ENCODE measurements at places on chromosomes 12 and 14.

DNA sequence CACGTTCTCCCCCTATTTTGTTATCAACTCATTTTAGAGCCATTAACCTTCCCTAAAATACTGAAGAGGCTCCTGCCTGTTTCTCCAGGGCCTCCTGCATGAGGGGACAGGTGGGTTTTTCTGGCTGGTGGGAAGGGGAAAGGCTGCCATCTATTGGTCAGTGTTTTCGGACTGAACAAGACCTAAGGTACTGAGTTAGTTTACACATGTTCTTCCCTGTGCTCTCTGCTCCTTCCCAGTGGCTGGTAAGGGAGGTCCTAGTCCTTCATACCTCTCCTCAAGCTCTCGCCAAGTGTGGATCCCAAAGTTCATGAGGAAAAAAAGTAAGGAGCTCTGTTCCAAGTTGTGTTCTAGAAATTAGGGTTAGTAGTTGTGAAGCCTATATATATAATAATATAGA, 357.5 kb downstream of the FSCB start:
- DNase-seq: no peak

- no peak for DNase-seq
Observed at GRCh38 chr14:104386151-104386841, 193.3 kb upstream of the C14orf180 start.

GRCh38 chr12:30016540-30017055, 232.9 kb upstream of the TMTC1 start:
- DNase-seq: no peak

GRCh38 chr12:94309373-94309772, 150.3 kb downstream of the CEP83 start:
- no peak for DNase-seq

DNA sequence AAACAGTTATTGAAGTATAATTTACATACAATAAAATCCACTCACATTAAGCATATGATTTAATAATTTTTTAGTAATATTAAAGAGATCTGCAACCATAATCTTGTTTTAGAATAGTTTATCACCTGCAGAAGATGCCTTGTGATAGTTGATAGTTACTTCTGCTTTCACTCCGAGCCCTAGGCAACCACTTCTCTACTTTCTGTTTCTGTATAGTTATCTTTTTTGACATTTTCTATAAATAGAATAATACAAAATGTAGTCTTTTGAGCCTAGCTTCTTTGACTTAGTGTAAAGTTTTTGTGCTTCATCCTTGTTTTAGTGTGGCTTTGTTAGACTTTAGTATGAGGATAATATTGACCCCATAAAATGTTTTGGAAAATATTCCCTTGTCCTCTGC, 111.0 kb downstream of the MNAT1 start:
- no peak for DNase-seq

DNA sequence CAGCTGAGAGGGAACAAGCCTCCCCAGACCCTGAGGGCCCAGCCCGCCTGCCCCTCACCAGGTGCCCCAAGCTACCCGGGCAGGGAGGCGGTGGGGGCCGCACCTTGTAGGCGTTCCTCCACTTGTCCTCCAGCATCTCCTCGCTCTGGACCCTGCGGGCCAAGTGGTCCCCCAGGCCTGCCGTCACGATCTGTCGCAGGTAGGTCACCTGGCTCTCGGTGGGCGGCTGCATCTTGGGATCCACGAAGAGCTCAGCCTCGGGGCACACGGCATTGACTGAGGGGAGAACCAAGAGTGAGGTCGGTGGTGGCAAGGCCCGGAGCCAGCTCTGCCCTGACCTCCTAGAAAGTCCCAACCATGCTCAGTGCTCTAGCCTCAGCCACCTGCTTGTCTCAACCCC, 36.6 kb downstream of the DHX37 start:
- no peak for DNase-seq

DNA sequence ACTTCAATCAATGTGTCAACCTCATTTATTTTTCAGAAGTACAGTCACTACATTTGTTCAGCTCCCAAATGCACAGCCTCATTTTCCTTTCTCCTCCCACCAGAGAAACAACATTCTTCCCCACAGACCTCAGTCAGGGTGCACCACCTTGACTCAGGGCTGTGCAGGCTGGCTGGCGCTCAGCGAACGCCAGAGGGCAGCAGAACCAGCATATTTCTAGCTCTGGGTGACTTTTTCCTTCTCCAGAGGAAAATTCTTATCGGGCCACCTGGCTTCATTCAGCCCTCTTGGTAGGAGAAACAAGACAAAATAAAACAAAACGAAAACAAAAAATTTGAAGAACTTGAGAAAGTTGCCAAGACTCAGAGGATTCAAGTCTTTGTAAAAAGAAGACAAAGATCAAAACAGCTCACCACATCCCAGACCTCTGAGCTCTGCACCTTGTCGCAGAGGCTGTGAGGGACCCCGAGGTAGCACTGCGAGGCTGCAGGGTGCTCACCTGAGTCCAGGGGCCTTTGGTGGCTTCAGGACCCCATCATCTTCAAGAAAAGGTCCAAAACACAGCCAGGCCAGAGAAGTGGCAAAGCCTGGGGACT, 33.7 kb downstream of the PAH start:
- DNase-seq: peak; percentile 3

GRCh38 chr12:113262710-113263109, 41.4 kb downstream of the TPCN1 start:
- no peak for DNase-seq

DNA sequence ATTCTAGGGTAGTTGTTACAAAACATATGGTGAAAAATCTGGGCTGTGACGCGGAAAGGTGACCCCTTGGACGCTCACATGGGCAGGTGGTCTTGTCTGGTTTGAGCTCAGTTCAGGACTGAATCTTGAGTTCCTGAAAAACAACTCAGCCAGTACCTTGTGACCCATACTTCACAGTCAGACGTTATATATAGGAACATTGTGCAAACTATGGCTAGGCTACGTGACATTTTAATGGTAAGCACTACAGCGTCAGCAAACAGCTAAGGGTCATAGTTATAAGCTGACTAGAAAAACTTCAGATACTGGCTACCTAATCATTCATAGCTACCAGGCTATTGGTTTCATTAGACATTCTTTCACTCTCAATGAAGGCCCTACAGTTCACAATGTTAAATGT, 14.8 kb upstream of the EDDM3A start:
- no peak for DNase-seq

DNA sequence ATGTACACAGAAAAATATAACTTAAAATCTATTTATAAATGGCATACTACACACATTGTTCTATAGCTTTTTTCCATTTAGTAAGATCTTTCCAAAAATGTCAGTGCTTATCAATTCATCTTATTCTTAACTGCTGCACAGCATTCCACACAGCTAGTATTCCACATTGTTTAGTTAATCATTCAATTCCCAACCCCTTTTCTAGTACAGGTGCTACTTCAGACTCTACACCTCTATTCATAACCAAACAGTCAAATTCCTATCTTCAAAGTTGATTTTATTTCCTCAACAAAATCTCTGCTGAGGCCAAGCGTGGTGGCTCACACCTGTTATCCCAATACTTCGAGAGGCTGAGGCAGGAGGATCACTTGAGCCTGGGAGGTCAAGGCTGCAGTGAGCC, 12.3 kb upstream of the NEK9 start:
- no peak for DNase-seq

DNA sequence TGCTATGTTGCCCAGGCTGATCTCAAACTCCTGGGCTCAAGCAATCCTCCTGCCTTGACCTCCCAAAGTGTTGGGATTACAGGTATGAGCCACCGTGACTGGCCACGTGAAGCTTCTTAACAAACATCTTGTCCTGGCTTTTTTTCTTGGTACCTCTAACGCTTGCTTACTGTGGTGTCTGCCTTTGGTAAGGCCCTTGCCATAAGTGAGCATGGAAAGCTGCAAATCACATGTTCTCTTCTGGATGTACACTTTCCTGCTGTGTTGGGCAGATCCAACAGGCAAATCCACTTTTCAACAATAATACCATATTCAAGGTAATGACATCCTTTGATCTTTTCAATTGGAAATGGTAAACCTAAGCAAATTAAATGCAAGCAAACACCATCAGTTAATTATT, 54.6 kb downstream of the ARF6 start:
- DNase-seq: no peak

DNA sequence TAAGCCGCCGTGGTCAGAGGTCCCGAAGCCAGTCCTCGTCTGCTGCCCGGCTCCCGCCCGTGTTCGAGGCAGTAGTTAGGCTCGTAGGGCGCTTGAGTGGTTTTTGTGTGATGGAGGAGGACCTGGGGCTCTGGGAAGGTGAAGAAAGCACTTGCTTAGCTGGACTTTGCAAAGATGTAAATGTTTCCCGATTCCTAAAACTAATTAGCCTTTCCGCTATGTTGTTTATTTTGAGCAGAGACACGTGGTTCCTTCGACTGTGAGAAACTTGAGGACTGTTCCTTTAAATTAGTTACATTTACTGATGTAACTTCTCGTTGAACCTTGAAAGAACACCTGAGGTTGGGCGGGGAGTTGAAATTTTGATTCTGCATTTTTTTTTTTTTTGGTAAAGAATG, 33.9 kb downstream of the MIA2 start:
- no peak for DNase-seq

DNA sequence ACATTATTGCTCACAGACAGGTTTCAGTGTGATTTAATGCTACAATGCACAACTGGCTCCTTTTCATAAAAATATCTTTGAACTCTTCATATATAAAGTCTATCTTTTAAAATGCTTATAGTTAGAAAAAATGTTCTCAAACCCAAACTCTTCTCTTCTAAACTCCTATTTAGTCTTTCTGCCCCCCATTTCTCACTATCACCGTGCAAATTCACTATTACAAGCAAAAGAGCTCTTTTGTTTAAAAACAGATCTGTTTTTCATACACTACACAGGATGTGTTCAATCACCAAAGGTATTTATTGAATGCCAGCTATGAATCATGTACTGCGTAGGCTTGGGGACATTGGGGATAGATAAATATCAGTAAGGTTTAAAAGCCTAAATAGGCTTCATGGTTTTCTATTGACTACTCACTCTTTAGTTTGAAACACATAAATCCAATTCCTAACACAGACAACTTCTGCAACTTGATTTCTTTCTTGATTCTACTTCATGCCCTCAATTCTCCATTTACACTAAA, 692.3 kb downstream of the C12orf50 start:
- DNase-seq: no peak

- no peak for DNase-seq
Observed at GRCh38 chr12:78933014-78933413, 68.4 kb downstream of the SYT1 start.

- DNase-seq: no peak
Observed at GRCh38 chr12:120839503-120839902, 64.7 kb downstream of the SPPL3 start.

DNA sequence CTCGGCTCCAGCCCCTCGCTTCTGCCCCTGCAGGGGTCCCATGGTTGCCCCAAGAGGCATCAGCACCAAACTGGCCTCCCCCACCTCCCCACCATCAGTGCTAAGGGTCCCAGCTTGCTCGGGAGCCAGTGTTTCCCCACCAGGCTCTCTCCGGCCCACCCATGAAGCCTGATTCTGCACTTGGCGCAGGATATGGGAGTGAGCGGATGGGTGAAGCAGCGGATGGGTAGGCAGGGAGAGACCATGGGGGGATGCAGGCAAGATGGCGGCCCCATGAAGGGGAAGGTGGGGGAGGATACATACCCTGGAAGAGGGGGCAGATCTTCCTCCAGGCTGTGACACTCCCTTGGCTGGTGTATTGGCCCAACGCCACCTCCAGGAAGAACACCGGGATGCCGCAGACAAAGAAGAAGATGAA, 9.7 kb downstream of the SLC6A12 start:
- no peak for DNase-seq

DNA sequence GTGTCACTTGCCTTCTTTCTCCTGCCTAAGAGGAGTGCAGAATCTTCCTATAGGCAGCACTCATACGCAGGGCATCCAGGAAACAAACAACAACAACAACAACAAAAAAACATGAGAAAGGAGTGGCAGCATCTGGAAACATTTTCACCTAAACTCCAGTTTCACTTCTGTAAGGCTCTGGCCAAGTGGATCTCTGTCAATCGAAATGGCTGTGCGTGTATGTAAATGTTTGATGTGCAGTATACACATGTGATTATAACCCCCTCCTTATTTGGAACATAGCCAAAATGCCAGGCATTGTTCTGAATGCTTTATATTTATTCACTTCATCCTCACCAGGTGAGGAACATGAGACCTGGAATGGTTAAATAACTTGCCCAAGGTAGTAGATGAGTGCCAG, 76.8 kb downstream of the COX16 start:
- DNase-seq: no peak

DNA sequence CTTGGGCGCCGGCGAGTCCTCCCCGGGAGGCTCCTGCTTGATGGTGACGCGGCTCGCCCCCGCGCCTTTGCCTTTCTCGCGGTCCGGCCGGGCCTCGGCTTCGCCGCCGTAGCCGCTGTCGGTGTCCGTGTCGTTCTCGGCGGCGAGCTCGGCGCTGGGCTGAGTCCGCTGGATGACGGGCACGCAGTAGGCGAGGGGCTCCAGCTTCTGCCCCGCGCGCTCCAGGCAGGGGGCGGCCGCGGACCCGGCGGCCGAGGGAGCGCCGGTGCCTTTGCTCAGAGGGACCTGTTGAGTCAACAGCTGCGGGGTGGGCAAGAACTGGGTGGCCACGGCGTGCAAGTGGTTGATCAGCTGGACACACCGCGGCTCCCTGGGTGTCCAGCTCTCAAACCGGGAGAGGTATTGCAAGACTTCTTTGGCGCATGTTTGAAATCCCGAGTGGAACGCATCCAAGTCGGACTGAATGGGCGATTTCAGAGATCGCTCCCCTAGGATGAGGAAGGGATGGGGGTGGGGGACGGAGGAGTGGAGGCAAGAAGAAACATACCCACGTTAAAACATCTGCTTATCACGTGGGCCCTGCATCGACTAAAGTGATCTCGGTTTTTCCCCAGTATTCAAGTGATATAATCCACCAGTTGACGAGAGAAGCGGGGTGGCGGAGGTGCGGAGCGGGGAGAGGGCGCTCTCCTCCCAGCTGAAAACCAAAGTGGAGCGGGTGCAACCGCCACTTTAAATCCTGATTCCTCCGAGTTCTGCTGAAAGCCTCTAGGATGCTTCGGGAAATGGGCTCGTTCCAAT, 2.0 kb downstream of the BHLHE41 start:
- no peak for DNase-seq

- no peak for DNase-seq
Observed at GRCh38 chr12:2110127-2110526, 57.3 kb downstream of the CACNA1C start.

- no peak for DNase-seq
Observed at GRCh38 chr12:22477894-22478287, 66.5 kb downstream of the C2CD5 start.

GRCh38 chr14:79318371-79318770, 892.9 kb downstream of the DIO2 start:
- no peak for DNase-seq

- DNase-seq: no peak
Observed at GRCh38 chr12:25993901-25994651, 35.6 kb downstream of the RASSF8 start.

- DNase-seq: no peak
Observed at GRCh38 chr12:28585146-28585545, 394.9 kb downstream of the CCDC91 start.

DNA sequence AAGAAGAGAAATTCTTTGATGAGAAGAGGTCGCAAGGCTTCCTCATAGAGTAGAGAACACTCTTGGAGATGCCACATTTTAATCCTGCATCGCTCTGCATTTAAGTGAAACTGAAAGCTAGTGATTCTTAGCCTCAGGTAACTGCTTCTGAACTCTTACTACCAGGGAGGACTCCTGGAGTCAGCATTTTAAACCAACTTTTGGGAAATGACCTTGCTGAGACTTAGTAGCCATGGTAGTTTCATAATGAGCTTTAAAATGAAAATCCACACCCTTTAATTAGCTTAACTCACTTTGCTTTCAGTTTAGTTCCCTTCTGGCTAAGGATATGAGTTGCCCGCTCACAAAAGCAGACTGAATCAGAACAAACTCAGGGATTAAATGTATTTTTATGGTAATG, 80.3 kb downstream of the SYNE2 start:
- no peak for DNase-seq
